ENCODE measurements at places on chromosomes 3 and 15. TPM values are rescaled to one million over a fixed set of nuclear protein-coding genes. Genes with fewer than 3 reads are reported as not detected.

The FILIP1L gene
- 35.6 TPM for total RNA-seq

The SERINC4 gene
- total RNA-seq = not detected

The DISP2 gene
- 0.14 TPM for total RNA-seq

The ATP13A4 gene
- total RNA-seq = not detected

The NEIL1 gene
- 0.86 TPM for total RNA-seq

The FES gene
- 8.8 TPM for total RNA-seq

The P2RY14 gene
- 0.14 TPM for total RNA-seq

The DUOXA2 gene
- not detected for total RNA-seq

The ANKRD34C gene
- not detected for total RNA-seq

The PTPRG gene
- 45.1 TPM for total RNA-seq

The HES1 gene
- 3.9 TPM for total RNA-seq

The ZCWPW2 gene
- total RNA-seq = 0.72 TPM

The SPPL2A gene
- total RNA-seq = 86.9 TPM

The SMAD6 gene
- 1.7 TPM for total RNA-seq

The SLC51A gene
- not detected for total RNA-seq

The RASL12 gene
- 1.6 TPM for total RNA-seq

The MYRIP gene
- not detected for total RNA-seq

The SPINK8 gene
- not detected for total RNA-seq

The BLM gene
- 17.0 TPM for total RNA-seq

The DAZL gene
- 0.14 TPM for total RNA-seq

The CD200R1L gene
- total RNA-seq = not detected

The BTLA gene
- total RNA-seq = not detected

The TPRG1 gene
- 2.6 TPM for total RNA-seq

The CCR1 gene
- total RNA-seq = not detected

The RHCG gene
- total RNA-seq = not detected

The HRG gene
- total RNA-seq = not detected

The DNASE1L3 gene
- not detected for total RNA-seq

The CSTA gene
- total RNA-seq = not detected

The SV2B gene
- total RNA-seq = not detected

The GJD2 gene
- total RNA-seq = not detected

The DGKG gene
- total RNA-seq = 2.4 TPM

The ZNF501 gene
- 4.6 TPM for total RNA-seq

The ATP2B2 gene
- not detected for total RNA-seq

The SLC9A9 gene
- 8.8 TPM for total RNA-seq

The NRG4 gene
- not detected for total RNA-seq

The PLA1A gene
- not detected for total RNA-seq

The CCNDBP1 gene
- 79.0 TPM for total RNA-seq

The GOLGA6L4 gene
- total RNA-seq = 1.1 TPM

The MAGEL2 gene
- total RNA-seq = under 0.01 TPM

The CIDEC gene
- not detected for total RNA-seq

The FAN1 gene
- 13.1 TPM for total RNA-seq

The LSAMP gene
- under 0.01 TPM for total RNA-seq

The RASGRF1 gene
- total RNA-seq = 0.43 TPM

The GOLGA6A gene
- total RNA-seq = not detected

The TMEM212 gene
- not detected for total RNA-seq

The TMC3 gene
- not detected for total RNA-seq

The EAF1 gene
- 33.8 TPM for total RNA-seq

The OSTN gene
- total RNA-seq = not detected

The IMPG2 gene
- 0.14 TPM for total RNA-seq

The FANCD2 gene
- total RNA-seq = 1.8 TPM

The COLQ gene
- total RNA-seq = 0.29 TPM

The ROPN1 gene
- total RNA-seq = not detected

The WNT5A gene
- 128 TPM for total RNA-seq

The FGD5 gene
- total RNA-seq = 0.22 TPM

The SLC28A1 gene
- not detected for total RNA-seq

Measured in placental pericyte (primary cell).